ENCODE measurements at places on chromosomes 1 and 21.

- DNase-seq, result no peak
Measured at GRCh38 chr1:26119892-26120608, 8.4 kb downstream of the PDIK1L start.

GRCh38 chr1:92488832-92489231 lies 2.1 kb upstream of the GFI1 start:
- DNase-seq, result no peak

DNA sequence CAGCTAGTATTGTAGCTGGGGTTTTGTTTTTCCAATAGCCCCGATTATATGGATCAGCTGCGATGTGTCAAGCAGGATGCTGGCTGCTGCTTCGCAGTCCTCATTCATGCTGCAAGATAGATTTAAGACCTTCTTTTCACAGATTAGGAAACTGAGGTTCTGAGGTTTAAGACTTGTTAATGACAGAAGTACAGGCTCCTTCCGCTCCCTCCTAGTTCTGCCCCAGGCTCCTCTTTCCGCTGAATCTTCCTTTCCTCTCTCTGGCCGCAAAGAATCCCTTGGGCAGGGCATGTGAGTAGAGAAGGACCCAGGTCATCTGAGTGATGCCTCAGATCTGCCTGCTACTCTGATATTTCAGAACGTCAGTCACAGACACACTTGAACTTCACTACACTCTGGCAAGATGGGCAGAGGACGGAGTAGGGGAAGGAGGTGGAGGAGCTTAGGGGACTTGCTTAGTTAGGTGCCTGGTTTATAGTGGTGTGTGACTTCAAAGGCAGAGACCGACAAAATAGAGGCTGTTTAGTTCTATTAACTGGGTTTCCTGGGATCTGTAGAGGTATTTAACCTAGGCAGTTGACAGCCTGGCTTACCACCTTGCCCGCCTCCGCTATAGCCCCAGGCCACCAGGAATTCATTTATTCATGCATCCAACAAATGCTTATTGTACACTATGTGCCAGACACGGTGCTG lies 4.2 kb downstream of the IGSF21 start:
- no peak for DNase-seq

DNA sequence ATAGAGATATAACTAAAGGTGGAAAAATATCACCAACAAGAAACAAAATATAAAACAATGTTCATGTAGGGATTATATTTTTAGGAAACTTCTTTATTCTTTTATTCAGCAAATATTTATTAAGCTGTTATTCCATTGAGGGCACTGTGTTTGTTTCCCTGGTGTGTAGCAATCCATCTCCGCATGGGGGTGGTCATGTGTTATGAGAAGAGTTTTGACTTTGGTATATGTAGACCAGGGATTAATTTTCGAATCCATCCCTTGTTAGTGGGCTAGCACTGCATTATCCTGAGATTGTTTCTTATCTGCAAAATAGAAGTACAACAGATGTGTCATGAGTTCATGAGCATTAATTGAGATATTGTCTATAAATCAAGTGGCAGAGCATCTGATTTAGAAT lies 190.2 kb upstream of the LRRC7 start:
- no peak for DNase-seq

GRCh38 chr1:28130901-28131300 lies 42.5 kb upstream of the EYA3 start:
- no peak for DNase-seq

- no peak for DNase-seq
Measured at GRCh38 chr21:38830671-38831525, 25.2 kb downstream of the ETS2 start.

DNA sequence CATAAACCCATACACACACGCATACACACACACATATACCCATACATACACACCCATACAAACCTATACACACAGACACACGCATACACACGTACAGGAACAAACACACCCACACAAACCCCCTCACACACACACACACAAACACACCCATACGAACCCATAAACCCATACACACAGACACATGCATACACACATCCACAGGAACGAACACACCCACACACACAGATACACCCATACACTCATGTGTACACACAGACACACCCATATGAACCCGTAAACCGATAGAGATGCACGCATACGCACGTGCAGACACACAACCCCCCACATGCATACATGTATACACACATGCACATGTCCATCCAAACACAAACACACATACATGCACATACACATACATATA lies 9.5 kb downstream of the WNT9A start:
- no peak for DNase-seq

DNA sequence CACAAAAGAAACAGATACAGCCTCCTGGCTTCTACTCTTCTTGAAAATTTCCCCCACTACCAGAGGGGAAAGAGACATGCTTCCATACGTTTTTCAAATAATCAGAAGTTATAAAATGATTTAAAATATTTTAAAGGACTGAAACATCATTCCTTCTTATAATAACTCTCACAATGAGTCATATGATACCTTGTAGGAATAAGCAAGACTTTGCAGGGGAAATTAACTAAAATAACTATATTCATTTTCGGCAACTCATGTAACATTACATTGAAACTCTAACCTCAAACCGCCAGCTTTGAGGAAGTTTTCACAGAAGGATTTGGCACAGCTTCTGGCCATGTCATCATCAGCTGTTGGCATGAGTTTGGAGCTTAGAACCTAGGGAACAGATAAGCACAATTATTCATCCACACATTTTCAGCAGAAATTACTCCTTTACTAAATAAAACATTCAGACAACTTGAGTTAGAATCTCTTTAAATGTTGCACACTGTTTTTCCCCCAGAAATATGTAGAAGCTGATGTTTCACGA lies 85.9 kb downstream of the USP24 start:
- DNase-seq, result no peak

DNA sequence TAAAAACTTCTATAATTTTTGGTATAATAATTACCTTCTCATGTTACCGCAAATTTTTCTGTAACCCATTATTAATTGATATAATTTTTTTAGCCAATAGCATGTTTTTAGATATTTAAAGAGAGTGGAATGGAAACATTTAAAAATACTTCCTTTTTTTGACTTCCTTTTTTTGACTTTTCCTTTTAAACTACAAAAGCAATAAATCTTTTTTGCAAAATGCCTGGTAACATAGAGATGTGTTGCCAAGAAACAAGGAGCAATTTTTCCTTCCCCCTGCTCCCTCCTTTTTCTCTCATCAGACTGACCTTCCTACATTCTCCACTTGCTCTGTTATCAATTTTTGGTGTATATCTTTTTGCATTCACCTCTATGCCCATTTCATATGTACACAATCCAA lies 666.2 kb downstream of the ADGRL2 start:
- DNase-seq, result no peak

GRCh38 chr1:40243351-40243750 lies 4.4 kb upstream of the TMCO2 start:
- DNase-seq, result no peak

DNA sequence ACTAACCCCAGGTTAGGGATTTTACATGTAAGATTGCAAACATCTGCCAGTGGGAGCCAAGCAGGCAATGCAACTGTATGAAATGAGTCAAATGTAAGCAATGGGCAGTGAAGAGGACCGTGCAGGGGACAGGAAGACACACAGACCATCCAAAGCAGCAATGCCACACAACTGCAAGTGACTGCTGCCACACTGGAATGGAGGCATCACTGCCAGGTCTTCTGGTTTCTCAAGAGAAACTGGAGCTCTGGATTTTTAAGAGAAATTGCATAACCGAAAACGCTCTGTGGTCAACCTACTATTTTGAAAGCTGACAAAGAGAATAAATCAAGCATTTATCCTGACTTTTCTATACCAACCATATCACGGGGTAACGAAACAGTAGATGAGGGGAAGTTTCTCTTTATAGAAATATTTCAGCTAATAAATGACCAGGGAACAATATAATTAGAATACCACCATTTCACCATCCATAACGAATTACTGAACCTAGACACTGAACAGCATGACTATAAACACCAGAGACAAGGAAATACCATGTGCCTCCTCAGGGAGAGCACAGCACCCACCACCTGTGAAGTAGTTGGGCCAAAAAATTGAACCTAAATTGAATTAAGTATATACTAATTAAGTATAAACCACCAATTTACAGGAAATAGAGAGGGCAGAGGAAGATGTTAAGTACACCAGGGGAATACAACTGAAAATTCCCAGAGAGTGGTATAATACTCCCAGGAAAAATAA lies 4.4 kb downstream of the AK2 start:
- no peak for DNase-seq

DNA sequence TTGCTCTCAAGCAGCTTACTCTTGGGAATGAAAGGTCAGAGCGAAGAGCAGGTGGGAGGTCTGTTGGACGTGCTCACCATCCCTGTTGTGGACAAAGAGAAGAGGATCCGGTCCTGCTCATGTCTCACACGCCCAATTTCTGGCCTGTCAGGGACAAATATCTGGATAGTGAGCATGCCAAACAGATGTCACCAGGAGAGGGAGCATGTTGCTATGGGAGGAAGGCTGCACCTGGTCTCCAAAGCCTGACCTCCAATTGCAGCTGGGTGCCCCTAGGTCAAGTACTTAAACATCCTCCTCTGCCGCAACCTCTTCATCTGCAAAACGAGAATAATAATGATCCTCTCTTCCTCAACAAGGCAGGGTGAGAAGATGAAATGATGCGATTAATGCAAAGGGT lies 53.4 kb downstream of the DMRTA2 start:
- DNase-seq, result no peak

DNA sequence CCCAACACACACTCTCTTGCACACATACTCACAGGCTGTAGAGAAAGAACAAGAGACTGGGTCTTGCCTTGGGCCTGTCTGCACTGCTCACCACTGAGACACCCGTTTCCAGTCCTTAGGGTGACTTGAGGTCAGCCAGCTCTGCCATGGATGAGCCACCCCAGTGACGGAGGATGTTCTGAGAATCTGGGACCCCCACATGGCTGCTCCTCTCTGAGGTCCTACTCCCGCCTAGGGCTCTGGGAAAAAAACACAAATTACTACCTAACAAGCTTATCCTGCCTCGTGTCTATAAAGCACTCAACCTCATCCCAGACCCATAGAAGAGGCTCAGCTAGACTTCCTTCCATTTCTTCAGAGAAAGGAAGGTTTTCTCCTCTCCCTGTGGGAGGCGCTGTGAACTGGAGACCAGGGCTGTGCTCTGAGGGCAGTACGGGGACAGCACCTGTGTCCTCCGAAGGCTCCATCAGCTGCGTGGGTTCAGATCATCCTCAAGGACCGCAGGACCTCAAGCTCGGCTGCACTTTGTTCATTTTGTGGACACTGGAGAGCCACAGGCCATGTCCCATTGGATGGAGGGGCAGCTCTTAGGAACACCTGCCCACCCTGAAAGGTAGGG lies 4.3 kb upstream of the CLEC20A start:
- DNase-seq, result no peak

- DNase-seq, result peak; percentile 13
Measured at GRCh38 chr1:234154320-234155251, 218.7 kb upstream of the COA6 start.

GRCh38 chr1:235712812-235713211 lies 63.2 kb upstream of the GNG4 start:
- DNase-seq, result no peak

DNA sequence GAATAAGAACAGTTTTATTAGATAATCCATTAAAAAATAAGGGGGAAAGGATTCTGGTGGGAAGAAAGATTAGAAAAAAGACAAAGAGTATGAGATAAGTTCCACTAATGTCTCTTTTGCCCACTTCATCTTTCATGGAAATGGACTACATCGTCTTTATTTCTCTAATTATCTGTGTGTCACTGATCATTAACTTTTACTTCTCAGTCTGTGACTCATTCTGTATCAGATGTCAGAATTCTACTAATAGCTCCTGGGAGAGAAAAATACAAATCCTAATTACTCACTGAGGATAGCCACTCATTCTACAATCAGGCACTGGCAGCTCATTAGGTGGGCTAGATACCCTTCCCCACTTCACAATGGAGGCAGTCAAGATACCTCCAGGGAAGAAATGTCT lies 41.7 kb downstream of the ILDR2 start:
- DNase-seq, result no peak

DNA sequence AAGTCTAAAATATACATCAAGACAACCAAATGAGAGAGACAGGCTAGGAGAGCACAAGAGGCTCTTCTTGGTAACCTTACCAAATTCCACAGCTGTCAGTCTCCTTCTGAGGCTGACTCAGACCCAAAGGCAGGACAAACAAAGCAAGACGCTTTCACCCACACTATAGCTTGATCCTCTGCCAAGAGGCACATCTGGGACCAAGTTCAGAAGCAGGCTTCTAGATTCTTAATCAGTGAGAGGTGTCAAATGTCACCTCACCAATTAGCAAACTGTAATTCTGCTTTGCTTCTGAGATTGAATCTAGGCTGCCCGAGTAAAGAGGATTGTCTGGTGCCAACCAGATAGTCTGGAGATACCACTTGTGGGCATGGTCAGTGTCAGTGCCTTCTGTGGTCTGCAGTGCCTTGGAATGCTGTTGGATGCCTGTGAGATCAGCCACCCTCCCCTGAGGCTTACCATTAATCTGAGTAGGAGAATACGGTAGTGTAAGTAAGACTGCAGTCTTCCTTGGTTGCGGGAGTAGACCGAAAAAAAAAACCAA lies 151.0 kb downstream of the FMN2 start:
- no peak for DNase-seq

DNA sequence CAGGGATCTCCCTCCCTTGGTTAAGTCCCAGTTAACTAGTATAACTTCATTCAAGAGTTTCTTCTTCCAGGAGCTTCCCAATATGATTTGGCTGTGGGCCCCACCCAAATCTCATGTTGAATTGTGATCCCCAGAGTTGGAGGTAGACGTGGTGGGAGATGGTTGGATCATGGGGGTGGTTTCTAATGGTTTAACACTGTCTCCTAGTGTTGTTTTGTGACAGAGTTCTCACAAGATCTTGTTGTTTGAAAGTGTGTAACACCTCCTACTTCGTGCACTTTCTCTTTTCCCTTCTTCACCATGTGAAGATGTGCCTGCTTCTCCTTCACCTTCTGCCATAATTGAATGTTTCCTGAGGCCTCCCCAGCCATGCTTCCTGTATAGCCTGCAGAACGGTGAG lies 251.8 kb upstream of the FGGY start:
- DNase-seq, result no peak

- DNase-seq, result no peak
Measured at GRCh38 chr1:10484521-10484920, 9.8 kb downstream of the PEX14 start.

DNA sequence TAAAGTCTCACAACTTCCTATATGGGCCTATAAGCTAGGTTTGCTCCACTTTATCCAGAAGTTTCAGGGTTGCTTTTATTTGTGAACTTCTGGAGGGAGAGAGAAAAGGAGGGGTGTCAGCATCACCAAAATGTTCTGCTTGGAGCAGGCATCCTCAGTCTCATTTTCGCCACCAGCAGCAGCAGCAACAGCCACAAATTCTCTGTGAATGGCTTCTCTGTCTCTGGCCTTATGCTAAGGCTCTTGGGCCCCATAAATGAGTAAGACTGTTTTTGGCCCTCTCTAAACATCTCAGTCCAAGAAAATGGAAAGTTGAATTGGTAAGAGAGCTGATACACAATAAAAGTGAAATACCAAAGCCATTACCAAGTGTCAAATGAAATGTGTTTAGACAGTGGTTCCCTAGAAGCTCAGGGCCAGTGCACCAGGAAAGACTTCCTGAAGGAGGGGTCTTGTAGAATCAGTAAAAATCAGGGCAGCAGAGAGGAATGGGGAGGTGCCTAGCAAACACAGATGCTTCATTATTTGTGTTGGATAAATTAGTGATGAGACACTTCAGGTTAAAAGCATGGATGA lies 53.0 kb upstream of the SPATA6 start:
- no peak for DNase-seq

GRCh38 chr1:218945050-218945449 lies 228.6 kb upstream of the LYPLAL1 start:
- no peak for DNase-seq

GRCh38 chr1:24089743-24090555 lies 22.0 kb downstream of the MYOM3 start:
- no peak for DNase-seq

GRCh38 chr1:245370905-245371581 lies 216.3 kb downstream of the KIF26B start:
- DNase-seq, result no peak

Measured in NCI-H1417 treated with DMSO at 0.1 percent for 48 hours (cell line).